ENCODE measurements at places on chromosomes 12 and 14.

GRCh38 chr14:75554482-75554881 lies 23.9 kb upstream of the FLVCR2 start:
- no peak for DNase-seq

DNA sequence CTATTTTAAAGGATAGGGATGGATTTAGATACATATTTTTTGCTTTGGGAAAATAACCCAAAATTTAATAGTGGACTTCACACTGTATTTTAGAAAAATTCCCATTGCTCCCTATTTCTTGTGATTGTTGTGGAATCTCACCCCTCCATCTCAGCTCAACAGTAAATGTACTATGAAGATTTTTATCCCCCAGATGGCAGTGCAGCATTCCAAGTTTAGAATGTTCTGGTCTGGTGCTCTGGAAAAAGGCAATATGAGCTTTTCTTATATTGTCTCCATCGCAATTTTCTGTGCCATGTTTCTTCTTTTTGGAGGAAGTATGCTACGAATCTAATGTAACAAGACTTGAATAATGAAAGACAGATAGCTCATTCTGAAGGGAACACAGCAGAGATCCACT lies 471.7 kb upstream of the SYT1 start:
- no peak for DNase-seq

DNA sequence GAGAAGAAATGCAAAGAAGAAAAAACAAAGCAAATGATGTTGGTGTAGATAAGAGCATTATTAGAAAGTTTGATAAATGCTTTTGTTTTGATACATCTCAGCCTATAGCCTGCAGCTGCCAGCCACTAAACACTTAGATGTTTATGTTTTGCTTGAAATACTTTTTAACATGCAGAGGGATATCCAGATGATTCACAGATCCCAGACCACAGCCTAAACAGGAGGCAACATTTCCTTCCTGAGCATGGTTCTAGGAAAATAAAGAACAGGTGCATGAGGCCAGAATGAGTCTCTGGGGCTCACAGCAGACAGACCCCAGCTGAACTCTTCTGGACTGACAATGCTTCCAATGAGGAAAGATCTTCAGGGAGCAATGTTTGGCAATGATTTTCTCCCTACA lies 103.7 kb upstream of the EEA1 start:
- no peak for DNase-seq

- DNase-seq = no peak
Observed at GRCh38 chr14:39755269-39755878, 323.1 kb upstream of the FBXO33 start.

DNA sequence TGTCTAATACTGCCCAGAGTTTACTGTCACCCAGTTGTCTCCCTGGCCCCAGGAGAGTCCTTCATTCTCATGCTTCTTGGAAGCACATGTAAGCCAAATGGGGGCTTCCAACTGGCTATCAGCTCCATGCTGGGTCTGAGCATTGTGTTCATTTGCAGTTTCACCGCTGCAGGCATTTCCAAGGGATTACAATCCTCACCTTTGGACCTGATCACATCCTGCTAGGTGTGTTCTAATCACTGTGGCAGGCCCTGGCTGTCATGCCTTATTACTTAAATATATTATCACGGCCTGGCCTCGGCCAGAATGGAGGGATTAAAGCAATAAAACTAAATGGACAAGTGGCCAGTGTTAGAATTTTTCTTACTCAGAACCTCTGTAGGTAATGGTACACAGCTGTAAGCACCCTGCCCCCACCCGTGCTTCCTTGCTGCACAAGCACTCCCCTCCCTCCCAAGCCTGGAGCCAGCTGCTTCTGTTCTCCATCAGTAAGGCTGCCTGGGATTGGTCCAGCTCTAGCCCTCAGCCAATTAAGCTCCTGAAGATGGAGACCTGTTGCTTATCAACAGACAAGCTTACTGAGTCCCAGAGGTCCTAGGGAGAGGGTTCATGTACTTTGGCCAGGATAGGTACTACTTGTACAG lies 175.9 kb upstream of the RBM19 start:
- DNase-seq = no peak

GRCh38 chr14:52494444-52494843 lies 57.9 kb downstream of the TXNDC16 start:
- no peak for DNase-seq

DNA sequence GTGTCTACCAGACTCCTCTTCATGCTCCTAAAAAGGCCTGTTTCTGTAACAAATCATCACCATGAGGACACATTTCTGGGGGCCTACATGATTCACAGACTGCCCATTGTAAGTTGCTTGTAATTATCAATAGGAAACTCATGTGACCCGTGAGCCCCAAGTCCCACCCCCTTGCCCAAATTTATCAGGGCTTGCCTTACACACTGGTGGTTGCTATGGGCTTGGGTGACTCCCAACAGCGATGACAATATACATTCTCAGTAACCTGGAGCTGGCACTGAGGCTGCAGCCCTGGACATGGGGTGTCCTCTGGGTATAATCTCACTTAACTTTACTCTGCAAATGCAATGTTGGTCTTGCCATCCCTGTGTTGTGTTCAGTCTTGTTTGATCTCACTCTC lies 149.2 kb downstream of the NRXN3 start:
- no peak for DNase-seq

DNA sequence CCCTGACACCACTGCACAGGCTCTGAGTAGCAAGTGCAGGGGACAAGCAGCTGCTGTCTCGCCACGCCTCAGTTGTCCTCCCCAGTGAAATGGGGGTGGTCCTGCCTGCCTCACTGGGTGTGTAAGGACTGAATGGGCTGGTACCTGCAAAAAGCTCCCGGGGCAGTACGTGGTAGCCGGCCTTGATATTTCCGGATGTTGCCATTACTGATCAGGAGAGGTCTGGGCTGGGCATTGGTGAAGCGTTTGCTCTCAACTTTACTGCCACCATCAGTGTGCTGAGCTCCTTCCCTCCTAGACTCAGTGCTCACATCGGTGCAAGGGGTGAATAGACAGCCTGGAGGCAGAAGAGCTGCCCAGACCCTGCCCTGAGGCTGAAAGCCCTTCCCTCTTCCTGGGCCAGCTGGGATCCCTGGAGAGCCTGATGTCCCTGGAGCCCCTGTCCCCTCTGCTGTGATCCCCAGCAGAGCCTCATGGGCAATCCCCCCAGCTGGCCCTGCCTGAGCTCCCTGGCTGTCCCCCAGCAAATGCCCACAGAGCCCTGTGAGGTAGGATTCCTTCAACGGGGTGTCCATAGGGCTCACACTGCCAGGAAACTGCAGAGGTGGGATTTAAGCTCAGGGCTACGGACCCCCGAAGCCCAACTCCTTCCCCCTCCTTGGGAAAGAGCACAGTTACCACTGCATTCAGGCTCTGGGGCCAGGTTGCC lies 18.2 kb downstream of the DIO3 start:
- DNase-seq = no peak

DNA sequence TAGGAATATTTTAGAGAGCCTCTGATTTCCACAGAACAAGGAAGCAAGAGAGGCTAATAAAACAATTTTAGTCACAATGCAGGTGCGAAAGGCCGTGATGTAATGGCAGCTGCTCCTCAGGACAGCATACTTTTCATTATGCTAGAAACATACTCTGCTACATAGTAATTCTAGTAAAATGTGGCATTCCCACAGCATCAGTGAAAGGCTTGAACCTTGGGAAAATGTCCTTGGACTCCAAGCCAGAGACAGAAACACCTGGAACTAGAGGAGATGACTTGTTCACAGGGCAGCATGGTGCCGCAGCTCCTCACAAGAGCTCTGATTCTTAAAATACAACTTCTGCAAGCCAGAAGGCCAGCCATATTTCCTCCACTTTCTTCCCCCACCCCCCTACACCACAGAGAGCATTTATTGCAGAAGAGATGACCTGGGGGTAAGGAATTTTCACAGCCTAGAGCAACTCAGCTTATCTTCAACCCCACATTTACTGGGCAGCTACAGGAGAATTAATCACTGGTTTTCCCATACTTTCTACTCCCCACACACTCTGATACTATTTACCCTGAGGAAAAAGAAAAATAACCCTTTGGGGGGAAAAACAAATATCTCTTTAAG lies 15.8 kb downstream of the ABCC9 start:
- DNase-seq = no peak

DNA sequence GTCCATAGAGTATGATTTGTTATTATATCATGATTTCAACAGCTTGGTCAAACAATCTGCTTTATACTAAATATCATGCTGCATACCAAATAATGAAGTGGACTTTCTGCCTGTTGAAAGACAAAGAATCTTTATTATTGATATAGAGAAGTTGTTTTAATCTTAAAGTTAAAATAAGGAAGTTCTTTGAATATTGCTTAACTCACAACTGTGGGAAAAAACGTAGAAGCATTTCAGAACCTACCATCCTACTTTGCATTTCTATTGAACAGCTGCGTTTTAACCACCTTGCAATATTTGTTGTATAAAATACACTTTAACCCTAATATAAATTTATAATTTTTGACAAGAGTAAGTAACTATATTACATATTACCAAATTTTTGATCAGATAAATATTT lies 22.9 kb upstream of the ARL1 start:
- DNase-seq = no peak

DNA sequence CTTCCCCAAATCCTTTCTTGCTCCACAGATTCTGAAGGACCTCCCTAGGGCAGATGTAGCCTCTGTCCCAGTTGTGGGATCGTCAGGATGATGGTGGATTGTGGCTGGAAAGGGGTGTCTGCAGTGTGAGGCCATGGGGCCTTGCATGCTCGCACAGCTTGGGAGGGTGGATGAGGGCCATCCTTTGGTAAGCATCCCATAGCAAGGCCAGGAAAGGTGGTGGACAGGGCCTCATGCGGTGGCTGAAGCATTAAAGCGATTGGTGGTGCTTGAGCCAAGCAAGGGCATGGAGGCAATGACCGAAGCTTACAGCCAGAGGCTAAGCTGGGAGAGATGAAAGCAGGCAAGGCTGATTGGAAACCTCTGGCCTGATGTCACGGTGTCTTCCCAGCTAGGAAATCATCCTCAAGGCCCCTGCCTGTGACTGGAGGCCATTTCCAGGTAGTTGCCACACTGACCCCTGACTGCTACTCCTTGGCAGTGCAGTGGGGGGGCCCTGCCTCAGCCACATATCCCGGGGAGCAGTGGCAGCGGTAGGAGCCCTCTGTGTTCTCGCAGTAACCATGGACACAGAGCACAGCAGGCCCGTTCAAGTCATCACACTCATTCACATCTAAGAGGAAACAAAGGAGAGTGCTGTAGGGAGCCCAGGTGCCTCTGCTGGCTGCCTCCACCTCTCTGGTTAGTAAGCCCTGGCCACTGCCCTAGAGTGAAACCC lies 7.0 kb downstream of the ISCA2 start:
- DNase-seq = no peak

- no peak for DNase-seq
Observed at GRCh38 chr14:20797164-20797563, 5.5 kb downstream of the RNASE1 start.

DNA sequence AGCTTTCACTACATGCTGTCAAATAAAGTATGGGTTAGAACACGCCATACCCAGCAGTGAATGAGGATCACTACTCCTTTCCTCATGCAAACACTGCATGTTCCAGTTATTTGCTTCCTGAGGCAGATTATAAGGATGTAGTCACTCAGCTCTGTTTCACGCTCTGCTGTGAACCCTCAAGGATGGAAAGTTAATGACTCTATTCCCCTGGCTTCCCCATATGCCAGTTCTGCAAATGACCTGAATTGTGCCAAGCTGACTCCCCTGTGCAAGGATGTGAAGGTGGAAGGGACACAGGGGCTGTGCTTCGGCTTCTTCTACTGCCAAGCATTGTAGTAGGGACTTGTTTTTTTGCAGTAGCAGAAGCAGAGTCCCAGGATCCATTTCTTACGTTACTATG lies 6.8 kb downstream of the IFI27L1 start:
- DNase-seq = no peak

DNA sequence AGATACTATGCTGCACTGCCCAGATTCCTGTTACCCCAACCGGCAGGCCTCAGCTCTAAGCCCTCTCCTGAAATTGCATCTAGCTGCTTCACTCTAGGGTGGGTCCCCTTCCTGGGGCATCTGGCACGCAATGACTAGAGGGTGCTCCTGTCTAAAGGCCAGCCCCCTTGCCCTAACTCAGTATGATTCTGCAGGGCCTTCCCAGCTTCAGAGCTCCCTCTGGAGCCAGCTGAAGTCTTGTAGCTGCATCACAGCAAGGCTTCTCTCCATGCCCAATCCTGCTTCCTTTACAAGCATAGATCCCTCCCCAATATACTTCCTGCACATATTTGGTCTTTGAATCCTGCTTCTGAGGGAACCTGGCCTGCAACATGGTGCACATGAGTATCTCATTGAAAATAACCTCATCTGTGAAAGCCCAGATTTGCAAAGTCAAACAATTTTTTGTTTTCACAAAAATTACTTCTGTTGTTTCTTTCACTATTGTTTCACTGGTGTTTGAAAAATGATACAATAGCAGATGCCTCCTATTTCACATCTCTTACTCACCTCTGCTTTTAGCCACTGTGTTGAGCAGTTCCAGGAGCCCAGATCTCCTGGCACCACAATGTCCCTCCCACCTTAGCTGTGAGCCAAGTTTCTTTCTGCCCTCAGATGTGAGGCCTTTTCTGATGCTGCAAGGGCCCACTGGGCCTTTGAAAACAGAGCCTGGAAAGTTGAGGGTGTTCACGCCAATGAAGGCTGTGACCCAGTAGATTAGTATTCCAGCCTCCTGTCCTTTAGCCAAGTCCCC lies 169.5 kb upstream of the EGLN3 start:
- no peak for DNase-seq

DNA sequence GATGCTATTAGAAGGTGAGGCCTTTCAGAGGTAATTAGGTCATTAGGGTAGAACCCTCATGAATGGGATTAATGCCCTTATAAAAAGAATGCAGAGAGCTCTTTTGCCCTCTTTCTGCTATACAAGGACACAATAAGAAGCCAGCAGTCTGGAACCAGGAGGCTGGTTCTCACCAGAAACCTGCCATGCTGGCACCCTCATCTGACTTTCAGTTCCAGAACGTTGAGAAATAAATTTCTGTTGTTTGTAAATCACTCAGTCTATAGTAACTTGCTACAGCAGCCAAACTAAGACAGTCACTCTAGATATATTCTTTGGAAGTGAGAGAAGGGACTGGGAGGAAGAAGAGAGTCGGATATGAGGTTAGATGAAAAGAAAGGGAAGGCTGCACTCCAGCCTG lies 125.0 kb upstream of the MYF6 start:
- DNase-seq = no peak

DNA sequence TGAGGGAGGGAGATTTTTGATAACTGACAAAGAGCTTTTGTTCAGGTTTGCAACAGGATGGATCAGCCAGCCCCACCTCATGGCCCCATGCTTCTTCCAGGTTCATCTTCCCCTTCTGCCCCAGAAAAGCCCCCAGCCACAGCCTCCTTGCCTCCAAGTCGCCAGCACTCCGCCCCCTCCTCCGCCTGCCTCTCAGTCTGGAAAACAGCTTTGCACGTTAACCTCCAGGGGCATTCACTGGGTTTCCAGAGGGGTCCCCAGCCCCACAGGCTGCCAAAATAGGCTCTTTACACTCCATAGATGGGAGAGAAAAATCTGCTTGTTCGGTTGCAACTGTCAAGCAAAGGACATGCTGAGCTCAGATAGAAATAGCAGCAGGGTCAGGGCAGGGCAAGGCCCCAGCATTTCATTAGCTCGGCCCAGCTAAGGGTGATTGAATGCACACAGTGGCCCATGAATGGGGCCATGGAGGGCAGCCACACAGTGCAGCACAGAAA lies 253.6 kb downstream of the ZFP36L1 start:
- no peak for DNase-seq
